ENCODE measurements at places on chromosomes 6 and 20.

GRCh38 chr6:162151021-162151665 lies 576.4 kb downstream of the PRKN start:
- no peak for DNase-seq

GRCh38 chr20:42901689-42902440 lies 287.8 kb downstream of the PTPRT start:
- DNase-seq = no peak

DNA sequence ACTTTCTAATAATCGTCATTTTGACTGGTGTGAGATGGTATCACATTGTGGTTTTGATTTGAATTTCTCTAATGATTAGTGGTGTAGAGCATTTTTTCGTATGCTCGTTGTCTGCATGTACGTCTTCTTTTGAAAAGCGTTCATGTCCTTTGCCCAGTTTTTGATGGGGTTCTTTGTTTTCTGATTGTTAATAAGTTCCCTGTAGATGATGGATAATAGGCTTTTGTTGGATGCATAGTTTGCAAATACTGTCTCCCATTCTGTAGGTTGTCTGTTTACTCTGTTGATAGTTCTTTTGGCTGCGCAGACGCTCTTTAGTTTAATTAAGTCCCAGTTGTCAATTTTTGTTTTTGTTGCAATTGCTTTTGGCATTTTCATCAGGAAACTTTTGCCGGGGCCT lies 32.3 kb upstream of the XRN2 start:
- DNase-seq = no peak

- DNase-seq = no peak
These were observed 5.0 kb downstream of the ID4 start for GRCh38 chr6:19842030-19842615.

- DNase-seq = no peak
These were observed 61.0 kb downstream of the RAB44 start for GRCh38 chr6:36758516-36759147.

- DNase-seq = no peak
These were observed 381.4 kb downstream of the SMOC2 start for GRCh38 chr6:168822376-168822775.

GRCh38 chr6:105428342-105428957 lies 25.6 kb upstream of the PREP start:
- no peak for DNase-seq

DNA sequence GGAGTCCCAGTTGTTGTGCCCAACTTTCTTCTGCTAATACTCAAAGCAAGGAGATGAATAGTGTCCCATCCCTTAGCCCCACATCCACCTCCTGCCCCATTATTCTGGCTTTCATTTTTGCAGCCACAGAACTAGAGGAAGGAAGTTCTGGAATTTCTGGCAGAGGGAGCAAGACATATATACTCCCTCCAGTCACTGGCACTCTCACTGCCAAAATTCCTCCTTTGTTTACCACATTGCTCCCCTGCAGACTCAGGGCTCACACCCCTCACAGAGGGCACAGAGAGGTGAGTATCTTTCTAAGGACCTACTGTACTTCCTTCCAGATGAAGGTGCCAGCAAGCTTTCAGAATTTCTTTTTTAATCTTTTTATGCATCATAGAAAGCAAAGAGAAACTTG lies 168.0 kb upstream of the ID4 start:
- DNase-seq = no peak

DNA sequence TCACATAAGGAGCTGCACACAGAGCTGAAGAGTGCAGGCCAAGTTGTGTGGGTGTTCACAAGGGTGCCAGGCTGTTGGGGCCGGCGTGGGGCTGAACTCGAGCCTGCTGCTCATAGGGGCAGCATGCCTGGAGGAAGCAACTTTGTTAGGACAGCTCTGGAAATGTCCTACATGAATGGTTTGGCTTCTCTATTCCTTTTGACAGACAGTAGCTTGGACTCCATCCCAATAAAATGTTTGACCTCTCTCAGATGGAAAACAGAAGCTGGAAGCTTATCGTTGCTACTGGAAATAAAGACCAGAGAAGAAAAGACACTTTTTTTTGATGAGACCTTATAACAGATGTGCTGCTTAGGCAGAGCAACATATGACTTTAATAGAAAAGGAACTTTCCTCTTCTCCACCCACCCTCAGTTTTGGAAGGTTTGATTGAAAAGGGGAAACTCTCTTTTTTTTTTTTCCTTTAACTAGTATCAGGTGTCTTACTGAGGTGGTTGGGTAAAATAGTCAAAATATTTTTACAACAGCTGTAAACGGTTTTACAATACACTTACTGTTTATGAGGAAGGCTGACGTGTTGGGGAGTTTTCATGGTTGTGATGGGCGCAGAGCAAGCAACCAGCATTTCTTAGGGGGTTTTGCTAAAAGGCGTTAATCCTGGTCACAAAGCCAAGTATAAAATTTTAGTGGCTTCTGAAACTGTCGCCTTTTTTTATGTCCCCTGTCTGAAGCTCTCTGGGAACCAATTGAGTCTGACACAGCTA lies 80.7 kb upstream of the EEF1E1 start:
- DNase-seq = no peak

DNA sequence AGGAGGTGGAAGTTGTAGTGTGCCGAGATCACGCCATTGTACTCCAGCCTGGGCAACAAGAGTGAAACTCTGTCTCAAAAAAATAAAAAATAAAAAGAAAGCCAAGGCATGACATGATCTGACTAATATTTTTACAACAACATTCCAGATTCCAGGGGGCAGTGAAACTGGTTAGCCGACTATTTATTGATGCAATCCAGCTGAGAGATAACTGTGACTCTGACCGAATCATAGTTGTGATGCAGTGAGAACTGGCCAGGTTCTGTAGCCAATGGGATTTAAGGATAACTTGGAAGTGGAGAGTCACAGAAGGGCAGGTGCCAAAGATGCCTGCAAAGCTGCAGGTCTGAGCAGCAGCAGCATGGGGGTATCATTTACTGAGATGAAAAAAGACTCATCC lies 82.9 kb upstream of the TSHZ2 start:
- no peak for DNase-seq

- DNase-seq = no peak
These were observed 229.2 kb upstream of the SGK1 start for GRCh38 chr6:134546962-134547645.

DNA sequence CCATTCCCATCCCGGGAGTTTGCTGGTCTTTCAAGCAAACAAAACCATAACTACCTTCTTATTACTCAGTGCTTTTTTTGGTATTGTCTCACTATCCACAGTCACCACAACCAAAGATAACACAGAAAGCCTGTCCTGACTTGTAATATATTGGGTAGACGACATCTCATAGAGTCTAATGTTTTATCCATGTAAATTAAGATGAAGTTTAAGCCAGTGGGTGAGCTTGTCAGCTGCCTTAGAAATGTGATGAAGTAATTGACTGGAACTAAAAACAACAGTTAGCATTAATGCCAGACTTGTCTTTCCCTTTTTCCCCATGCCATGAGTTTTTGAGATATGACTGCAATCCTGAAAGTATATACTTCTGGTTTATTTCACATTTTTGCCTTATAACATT lies 282.7 kb upstream of the PRDM1 start:
- no peak for DNase-seq

GRCh38 chr20:51532577-51533191 lies 9.8 kb downstream of the NFATC2 start:
- no peak for DNase-seq

DNA sequence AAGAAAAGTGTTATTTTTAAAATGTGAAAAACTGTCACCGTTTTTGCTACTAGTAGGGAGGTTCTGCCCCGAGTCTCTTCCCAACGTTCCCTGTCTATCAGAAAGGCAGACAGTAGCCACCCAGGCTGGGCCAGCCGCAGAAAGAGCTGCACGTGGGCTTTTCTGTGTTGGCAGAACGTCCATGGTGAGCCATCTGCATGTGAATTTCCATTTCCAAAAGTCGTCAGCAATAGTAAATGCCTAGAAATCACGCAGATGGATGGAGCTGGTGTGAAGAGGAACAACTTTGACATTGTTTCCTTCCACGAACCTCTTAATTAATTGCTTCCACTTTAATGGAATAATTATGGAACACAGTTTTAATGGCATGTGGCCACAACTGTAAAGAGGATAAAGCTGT lies 97.5 kb downstream of the FAM120B start:
- no peak for DNase-seq

DNA sequence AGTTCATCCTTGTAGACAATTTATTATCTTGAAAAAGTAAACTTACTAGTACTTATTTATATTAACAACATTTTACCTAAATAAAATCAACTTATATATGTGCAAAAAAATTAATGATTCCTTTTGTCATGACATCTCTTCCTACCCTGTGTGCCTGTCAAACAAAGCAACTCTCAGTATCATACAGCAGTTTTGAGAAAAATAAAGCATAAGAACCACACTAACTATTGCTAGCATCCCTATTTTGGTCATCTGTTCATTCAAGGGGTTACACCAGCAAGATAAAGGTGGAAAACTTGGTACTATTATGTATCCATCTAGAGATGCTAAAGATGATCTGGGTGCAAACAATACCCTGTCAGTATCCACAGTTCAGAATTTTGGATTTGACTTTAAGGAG lies 7.4 kb upstream of the HLA-DRB1 start:
- no peak for DNase-seq

GRCh38 chr6:111806165-111806547 lies 67.1 kb downstream of the FYN start:
- DNase-seq = no peak

GRCh38 chr6:107709341-107709740 lies 114.8 kb downstream of the SCML4 start:
- no peak for DNase-seq

DNA sequence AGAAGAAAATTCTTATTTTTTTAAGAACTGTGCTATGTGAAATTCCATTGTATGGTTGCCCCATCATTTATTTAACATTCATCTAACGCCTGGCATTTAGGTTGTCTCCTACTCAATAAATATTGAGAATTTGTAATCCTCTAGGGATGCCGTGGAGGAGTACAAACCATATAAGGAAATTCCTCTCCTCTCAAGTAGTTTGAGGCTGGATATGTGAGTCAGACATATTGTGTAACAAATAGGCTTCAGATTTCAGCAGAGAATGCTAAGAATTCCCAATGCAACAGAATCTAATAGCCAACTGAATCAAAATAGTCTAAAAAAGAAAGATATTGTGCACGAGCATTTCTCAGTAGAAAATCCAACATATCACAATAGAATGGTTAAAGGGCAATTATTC lies 174.7 kb downstream of the OTOR start:
- DNase-seq = no peak

- DNase-seq = no peak
These were observed 17.6 kb upstream of the TBC1D32 start for GRCh38 chr6:121351916-121352315.

DNA sequence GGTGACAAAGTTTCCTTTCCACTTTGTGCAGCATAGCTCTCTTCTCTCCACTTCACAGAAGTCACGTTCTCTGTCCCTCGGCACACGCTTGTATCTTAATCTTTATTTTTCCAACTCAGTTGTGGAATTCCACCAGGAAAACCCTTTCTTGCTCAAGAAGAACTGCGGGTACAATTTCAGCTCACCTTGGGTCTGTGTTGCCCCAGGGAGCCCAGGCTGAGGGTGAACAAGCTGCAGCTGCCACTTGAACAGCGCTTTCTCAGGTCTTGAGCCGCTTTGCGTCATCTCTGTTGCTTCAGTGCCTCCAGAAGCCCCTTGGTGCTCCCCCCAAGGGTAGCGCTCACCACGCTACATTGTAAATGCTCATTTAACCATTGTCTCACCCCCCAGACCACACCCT lies 229.2 kb upstream of the TAB2 start:
- no peak for DNase-seq

GRCh38 chr6:48978016-48978415 lies 485.0 kb downstream of the MMUT start:
- DNase-seq = no peak

- DNase-seq = no peak
These were observed 2.2 kb downstream of the POLR1H start for GRCh38 chr6:30063315-30063714.

DNA sequence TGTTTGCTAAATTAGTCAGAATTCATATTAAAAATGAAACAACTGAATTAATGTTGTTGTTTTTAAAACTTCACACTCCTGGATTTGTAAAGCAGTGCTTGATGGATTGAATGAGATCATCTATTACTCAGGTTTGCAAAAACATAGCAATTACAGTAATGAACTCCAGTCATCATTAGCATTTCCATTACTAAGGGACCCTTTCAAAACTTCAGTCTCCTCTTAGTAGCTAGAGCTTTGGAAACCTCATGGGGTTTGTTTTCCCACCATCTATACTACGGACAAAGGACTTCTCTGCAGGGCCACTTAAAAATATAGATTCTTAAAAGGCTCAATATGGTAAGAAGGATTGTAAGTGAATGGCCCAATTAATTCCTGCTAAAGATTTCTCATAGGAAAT lies 209.9 kb upstream of the PRND start:
- DNase-seq = no peak

- DNase-seq = peak; percentile 90
These were observed 58.5 kb downstream of the PREX1 start for GRCh38 chr20:48769069-48769983.

GRCh38 chr6:130276507-130276906 lies 53.8 kb upstream of the SAMD3 start:
- DNase-seq = no peak

- no peak for DNase-seq
These were observed 38.3 kb downstream of the DAAM2 start for GRCh38 chr6:39830444-39830843.

GRCh38 chr6:168438783-168439520 lies 2.0 kb upstream of the SMOC2 start:
- DNase-seq = no peak

- DNase-seq = no peak
These were observed 19.2 kb upstream of the FYN start for GRCh38 chr6:111892431-111892830.

- no peak for DNase-seq
These were observed 6.0 kb downstream of the TLDC2 start for GRCh38 chr20:36881888-36882287.

DNA sequence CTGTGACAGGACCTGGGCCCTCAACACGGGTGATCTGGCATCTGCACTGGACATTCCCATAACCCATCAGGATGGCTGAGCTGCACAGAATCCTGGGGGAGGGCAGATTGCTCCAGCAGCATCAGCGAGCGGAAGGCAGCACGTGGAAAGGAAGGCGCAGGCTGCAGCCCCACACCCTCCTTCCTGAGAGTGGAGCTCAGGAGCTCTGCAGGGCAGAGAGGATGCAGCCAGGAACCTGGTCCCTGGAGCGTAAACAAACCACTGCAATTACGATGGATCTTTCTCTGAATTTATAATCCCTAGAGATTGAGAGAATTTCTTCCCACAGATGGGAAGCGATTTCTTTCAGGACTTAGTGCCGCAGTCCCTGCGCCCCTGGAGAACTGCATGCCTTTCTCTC lies 39.7 kb upstream of the EMILIN3 start:
- DNase-seq = no peak

DNA sequence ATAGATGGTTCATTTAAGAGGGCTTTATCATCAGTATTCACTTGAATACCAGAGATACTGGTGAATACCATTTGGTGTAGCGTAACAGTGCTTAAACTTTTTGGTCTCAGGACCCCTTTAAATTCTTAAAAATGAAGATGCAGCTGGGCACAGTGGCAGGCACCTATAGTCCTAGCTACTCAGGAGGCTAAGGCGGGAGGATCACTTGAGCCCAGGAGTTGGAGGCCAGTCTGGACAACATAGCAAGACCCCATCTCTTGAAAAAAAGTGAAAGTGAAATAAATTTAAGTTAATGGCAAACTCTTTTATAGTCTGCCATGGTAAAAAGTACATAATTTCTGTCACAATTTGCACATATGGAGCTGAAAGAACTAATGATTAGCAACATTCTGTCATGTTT lies 39.3 kb downstream of the VAPB start:
- no peak for DNase-seq
